ENCODE measurements at places on chromosomes 4 and X.

DNA sequence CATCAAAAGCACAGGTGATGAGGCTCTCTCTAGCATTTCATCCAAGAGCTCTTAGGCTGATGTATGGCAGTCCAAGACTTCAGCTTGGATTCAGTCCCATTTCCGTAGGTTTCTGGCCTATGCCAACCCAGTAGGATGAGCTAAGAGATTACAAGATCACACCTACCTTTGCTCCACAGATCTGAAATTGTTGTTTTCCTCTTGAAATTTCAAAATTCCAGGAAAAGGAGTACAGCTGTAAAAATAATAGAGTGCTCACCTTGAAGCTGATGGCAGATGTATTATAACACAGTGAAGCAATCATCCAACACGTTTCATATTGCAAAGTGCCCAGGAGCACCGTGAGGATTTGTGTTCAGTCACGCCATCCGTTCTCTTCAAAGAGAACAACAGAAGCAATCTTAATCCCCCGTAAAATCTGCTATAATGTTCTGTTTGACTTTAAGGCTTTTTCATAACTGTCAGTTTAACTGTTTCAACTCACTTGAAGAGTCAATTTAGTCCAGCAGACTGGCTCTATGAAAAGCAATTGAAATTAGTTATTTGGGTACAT, 137.5 kb downstream of the CPE start:
- no peak for DNase-seq

DNA sequence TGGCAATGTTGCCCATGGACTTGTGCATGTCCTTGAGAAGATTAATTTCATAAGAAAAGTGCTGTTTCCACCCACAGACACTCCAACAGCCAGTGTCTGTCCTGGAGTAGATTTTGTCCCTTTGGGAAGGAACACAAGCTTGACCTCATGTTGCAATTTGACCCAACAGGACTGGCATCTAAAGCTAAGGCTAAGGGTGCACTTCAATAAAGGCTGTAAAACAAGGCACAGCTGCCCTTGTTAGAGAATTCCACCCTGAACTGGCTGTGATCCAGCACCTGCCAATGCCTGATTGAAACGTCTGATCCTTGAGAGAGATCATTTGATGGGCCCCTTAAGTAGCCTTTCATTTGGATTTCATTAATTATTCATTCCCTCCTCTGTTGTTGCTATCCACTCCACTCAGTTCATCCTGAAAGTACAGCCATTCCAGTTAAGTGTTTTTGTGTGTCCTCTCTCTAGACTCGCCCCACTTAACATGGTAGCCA, 56.2 kb downstream of the CD99L2 start:
- no peak for DNase-seq

DNA sequence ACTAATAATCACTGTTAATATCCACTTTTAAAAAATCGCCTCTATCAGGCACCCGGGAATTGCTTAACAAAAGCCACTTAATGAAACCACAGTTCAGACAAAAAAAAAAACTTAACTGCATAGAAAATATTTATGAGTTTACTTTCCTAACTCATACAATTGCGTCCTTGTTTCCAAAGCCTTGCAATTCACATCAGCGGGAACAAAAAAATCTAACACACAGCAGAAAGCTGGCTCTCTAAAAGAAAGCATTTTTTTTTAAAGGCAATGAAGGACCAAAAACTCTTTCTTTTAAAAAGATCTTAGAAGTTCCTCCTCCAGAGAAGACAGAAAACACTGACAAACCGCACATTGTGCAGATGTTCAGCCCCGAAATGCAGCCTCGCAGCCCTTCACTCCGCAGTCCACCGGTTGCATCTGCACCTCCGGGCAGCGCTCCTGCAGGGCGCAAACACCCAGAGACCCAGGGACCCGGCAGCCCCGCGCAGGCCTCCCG, 812 bp downstream of the FAT1 start:
- no peak for DNase-seq

DNA sequence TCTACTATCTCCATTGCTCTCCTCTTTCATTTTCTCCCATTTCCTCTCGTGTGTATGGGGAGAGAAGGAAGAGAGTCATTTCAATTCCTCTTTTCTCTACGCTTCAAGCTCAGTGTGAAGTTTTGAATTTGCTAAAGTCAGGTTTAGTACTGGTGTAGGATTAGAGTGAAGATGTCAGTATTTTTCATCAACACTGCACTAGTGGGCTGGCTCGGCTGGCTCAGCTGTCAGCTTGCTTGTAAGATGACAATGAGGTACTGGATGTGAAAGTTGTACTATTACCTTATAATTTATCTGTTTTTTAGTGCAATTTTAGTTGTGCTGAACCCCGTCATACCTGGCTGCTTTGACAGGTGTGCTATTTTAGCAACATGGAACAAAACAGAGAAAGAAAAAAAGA, 2.1 kb upstream of the SH2D1A start:
- no peak for DNase-seq

- DNase-seq: no peak
Observed at GRCh38 chrX:131057706-131058105, 440 bp upstream of the ARHGAP36 start.

- no peak for DNase-seq
Observed at GRCh38 chr4:110998320-110998719, 375.4 kb upstream of the PITX2 start.

- no peak for DNase-seq
Observed at GRCh38 chr4:82495666-82496065, 65.3 kb downstream of the ENOPH1 start.

DNA sequence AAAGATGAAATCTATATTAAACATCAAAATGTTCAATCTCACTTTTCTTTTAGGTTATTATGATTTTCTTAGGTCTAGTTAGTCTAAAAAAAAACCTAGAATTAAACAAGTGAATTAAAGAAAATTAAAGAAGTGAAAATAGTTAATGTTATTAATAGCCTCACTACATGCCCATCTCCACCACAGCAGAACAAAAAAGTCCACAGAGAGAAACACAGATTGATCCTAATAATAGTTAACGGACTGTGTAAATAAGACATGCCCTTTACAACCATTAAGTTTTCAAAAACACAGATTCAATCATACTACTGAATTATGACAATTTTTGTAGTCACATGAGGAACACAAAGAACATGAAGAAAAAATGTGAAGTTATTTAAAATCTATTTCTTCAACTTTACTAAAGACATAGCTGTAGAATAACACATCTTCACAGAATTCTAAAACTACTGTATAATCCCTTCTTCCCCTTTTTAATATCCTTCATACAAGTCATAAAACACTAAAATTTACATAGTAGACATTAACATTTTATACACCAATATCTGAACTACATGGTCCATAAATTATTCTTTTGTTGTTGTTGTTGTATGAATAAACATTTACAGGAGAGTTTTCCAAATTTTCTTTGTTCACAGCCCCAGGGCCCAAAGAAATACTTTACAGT, 15.3 kb downstream of the HELQ start:
- no peak for DNase-seq

DNA sequence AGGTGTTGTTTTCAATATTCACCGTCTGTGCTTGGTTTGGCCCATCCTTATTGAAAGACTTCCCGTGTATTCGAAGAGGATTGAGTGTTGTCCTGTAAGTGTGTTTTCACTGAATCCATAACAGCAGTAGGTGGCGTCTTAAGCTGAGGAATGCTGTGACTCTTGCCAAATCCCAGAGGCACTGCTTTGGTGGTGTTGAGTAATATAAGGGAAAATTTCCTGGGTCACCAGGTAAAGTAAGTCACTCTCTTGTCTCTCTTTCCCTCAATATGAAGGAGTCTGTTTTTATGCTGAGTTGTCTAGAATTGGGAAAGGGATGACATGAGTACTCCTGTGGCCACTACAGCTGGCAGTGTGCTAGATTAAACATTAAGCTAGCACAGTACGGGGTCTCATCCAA, 146.7 kb upstream of the ZXDB start:
- DNase-seq: no peak

DNA sequence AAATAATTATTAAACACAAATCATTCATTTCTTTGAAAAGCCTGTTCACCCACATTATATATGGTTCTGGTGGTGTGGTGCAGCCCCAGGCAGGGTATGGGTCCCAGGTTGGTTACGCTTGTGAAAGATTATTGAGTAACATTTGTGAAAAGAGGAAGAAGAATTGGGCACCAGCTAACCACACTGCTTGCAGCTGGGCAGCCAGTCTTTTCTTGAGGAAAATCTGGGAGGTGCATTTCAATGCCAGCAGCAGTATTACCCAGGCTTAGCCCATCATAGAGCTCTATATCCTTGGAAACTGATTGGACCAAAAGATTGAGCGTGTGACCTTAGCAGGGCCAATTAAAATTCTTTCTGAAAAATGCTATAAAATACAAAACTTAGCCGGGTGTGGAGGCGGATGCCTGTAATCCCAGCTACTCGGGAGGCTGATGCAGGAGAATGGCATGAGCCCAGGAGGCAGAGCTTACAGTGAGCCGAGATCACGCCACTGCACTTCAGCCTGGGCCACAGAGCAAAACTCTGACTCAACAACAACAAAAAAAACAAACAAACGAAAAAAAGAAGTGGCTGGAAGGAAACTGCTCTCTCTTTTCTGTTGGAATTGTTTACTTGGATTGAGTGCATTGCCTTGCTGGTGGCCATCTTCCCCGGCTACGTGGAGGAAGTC, 9.7 kb upstream of the PLAC8 start:
- DNase-seq: no peak

- DNase-seq: no peak
Observed at GRCh38 chr4:140056015-140056414, 98.0 kb downstream of the MAML3 start.

GRCh38 chrX:38939067-38939466, 137.8 kb downstream of the MID1IP1 start:
- no peak for DNase-seq

DNA sequence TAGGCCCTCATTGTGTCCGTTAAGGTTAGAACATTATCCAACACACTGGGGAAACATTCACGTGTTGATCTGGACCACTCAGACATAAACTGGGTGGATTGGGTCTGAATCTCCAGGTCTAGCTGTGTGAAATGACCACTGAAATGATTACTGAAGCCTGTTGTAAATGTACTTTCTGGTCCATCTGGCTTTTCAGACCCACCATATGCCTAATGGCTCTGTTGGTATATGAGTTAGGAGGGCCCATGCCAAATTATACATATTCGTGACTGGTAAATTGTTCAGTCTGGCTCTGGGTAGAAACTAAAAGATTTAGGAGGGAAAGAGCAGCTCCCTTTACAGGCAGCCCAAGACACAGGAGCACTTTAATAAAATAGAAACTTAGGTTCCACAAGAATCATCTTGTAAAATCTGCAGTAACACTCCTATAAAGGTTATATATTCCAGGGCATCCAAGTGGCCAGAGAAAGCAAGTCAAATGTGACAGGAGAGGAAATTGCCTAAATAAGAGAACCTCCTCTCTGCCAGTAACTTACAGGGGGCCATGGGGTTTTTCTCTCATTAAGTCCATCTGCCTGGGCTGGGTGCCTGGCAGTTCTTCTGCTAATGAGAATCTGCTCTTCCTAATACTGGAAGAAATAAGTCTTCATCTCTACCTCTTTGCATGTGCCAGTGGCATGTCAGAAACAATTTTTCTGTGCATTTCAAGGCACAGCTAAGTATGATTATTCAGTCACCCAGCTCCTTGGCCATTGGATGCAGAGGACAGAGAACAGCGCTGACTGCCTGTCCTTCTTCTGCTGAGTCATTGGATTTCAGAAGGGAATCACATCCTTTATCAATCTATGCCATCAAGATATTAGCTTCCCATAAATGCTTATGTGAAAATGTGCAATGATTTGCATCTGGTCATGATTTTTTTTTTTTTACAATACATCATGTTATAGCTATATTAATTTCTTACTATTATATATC, 112.6 kb downstream of the GLRA2 start:
- DNase-seq: no peak

DNA sequence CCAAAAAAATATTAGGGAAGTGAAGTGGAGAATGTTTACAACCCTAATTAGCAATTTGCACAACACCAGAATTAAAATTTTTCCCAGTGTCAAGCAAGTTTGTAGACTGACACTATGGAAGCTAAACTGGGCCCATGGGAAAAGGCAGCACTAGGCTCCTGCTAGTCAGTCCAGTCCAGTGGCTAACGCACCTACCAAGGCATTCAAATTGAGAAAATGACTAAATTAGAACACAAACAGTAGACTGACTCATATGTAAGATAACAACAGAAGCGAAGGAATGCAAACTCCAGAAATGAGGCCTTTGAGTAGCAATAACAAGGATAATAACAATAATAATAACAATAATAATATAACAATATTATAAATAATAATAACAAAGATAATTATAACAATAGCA, 90.7 kb downstream of the GRIA3 start:
- no peak for DNase-seq

GRCh38 chr4:5963611-5964010, 54.6 kb downstream of the C4orf50 start:
- DNase-seq: no peak

DNA sequence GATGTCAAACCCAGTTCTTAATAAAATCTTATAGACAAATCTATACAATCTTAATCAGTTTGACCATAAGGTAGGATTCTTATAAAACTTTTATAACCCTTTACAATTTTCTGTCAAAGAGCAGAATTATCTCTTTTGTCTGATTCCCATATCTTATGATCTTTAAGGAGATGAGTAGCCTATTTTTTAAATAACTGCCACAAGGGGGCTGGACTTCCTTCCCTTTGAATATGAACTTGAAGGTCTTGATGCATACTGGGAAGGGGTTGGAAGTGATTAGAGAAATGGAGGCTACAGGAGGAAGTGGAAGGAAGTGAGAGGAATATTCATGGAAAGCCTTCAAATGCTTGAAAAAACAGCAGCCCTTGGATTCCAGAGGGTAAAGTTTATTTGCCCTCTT, 111.1 kb downstream of the APOOL start:
- no peak for DNase-seq

DNA sequence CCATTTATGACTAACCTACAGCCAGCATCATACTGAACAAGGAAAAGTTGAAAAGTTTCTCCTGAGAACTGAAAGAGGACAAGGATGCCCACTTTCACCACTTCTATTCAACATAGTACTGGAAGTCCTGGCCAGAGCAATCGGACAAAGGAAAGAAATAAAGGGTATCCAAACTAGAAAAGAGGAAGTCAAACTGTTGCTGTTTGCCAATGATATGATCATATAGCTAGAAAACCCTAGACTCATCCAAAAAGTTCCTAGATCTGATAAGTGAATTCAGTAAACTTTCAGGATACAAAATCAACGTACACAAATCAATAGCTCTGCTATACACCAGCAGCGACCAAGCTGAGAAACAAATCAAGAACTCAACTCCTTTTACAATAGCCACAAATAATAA, 64.5 kb downstream of the CENPC start:
- DNase-seq: no peak
